ENCODE measurements at places on chromosomes 4 and X. TPM values are rescaled to one million over a fixed set of nuclear protein-coding genes. Genes with fewer than 3 reads are reported as not detected.
A peak's percentile ranks its signal among the peaks of the same experiment; 100 is the strongest.

DNA sequence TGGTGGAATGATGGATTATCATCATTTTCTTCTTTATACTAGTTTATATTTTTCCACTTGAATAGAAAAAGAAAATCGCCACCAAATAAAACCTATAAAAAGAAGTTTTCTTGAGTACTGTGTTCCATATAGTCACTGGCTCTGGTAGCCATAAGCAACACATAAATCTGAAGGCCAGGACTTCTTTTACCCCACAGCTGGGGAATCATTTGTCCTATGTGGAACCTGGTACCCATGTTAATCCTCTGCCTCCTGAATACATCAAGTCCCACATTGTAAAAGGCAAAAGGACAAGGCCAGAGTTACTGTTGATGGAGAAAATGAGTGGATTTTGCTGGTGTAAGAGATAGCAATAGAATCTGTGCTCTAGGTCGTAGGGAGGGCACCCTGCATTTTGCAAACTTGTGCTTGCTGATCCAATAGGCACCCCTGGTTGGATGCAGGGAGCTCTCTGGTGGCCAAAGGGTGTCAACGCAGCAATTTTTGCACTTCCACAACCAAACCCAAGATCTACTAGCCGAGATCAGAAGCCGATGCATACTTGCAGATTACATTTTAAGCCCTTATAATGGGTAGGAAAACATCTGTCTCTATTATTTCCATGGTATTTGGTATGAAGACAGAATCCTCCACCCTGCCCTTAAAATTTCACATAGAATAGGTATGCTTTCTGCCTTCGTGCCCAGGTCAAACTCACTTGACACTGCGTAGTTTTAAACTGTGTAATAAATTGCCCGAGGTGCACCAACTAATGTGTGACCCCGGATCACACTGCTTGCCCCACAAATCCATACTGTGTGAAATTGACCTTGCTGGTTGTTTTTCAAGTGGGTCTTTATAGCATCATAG lies 146.2 kb upstream of the SCML1 start:
- DNase-seq, result peak; percentile 14

Gene TMEM128
- 46.5 TPM for total RNA-seq

Gene HTN1
- not detected for total RNA-seq

GRCh38 chr4:139776235-139776634 lies 110.6 kb downstream of the MGST2 start:
- DNase-seq, result no peak

- DNase-seq, result no peak
Measured at GRCh38 chrX:136065044-136065671, 79.9 kb downstream of the SLC9A6 start.

GRCh38 chrX:36957425-36958328 lies 50.5 kb upstream of the FAM47C start:
- DNase-seq, result no peak

- no peak for DNase-seq
Measured at GRCh38 chr4:55927803-55928437, 20.8 kb upstream of the CEP135 start.

- no peak for DNase-seq
Measured at GRCh38 chr4:159341522-159341921, 238.6 kb downstream of the RAPGEF2 start.

DNA sequence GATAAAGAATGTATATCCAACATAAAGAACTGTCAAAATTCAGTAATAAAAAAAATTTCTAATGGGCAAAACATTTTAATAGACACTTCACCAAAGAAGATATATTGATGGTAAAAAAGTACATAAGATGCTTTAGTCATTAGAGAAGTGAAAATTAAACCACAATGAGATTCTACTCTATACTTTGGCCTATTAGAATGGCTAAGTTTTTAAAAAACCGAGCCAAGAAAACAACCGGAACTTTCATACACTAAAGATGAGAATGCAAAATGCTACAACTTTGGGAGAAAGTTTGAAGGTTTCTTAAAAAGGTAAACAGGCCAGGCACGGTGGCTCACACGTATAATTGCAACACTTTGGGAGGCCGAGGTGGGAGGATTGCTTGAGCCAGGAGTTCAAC lies 20.8 kb downstream of the CNOT6L start:
- no peak for DNase-seq

Gene PABPC4L
- total RNA-seq, result 1.2 TPM
